Activated CD8-positive, alpha-beta memory T cell treated with anti-CD3 and anti-CD28 coated beads, Interleukin-2, amount 10 ng/mL, durations not matched to agents 7 days and 5 days (primary cell): ENCODE measurements at places on chromosomes 4 and X. TPM values are rescaled to one million over a fixed set of nuclear protein-coding genes. Genes with fewer than 3 reads are reported as not detected.

The CACNA1F gene
- total RNA-seq = 0.19 TPM

The TMEM31 gene
- total RNA-seq = not detected

The C4orf50 gene
- 1.1 TPM for total RNA-seq

The TRAM1L1 gene
- not detected for total RNA-seq

The PF4V1 gene
- total RNA-seq = not detected

The ADH7 gene
- not detected for total RNA-seq

The MAP7D2 gene
- total RNA-seq = 0.40 TPM

The LIMCH1 gene
- total RNA-seq = not detected

The TIGD4 gene
- 0.40 TPM for total RNA-seq

The HHIP gene
- total RNA-seq = not detected

The ARAP2 gene
- 76.1 TPM for total RNA-seq

The XAGE1A gene
- total RNA-seq = not detected

DNA sequence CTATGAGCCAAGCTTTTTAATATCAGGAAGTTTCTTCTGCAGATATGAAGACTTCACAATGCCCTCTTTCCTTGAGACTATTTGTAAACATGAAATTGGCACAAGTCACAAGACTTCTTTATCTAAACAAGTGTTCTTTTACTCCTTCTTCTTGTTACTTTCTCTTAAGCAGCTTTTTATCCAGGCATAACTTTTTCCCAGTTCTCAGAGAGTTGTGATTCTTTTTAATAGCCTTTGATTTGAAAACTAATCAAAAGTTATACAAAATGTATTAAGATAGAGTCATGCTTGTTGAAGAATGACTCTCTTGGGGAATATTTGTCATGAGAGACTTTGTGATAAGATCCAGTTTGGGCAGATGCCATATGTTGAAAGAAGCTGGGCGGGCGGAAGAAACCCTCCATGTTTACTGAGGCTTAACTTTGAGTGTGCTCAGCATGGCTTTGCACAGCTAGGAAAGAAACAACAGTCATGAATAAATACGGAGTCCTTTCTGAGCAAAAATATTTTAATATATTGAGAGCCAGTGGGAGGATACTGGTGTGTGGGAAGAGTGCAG, 39.3 kb downstream of the SYTL5 start:
- no peak for DNase-seq

- DNase-seq = no peak
Measured at GRCh38 chr4:174207367-174207766, 76.1 kb downstream of the FBXO8 start.

GRCh38 chr4:84944947-84945346, 21.5 kb downstream of the WDFY3 start:
- DNase-seq = no peak

- DNase-seq = peak; percentile 31
Measured at GRCh38 chr4:2341911-2342652, 76.4 kb downstream of the ZFYVE28 start.

GRCh38 chrX:151174581-151175282, 1.7 kb upstream of the GPR50 start:
- DNase-seq = no peak

- DNase-seq = peak; percentile 35
Measured at GRCh38 chrX:154383359-154384283, 4.5 kb downstream of the EMD start.

GRCh38 chr4:40046311-40046980, 10.2 kb upstream of the N4BP2 start:
- no peak for DNase-seq

GRCh38 chr4:107094332-107094731, 58.2 kb upstream of the DKK2 start:
- no peak for DNase-seq

DNA sequence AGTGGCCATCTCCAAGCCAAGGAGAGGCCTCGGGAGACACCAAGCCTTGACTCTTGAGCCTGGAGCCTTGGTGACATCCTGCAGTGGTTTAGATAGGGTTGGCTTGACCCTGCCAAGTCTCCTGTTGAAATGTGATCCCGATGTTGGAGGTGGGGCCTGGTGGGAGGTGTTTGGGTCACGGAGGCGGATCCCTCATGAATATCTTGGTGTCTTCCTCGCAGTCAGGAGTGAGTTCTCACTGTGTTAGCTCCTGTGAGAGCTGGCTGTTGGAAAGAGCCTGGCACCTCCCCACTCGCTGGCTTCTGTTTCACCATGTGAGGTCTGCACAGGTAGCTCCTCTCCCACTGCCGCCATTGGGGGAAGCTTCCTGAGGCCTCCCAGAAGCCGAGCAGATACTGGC, 38.8 kb downstream of the ADRA2C start:
- no peak for DNase-seq

DNA sequence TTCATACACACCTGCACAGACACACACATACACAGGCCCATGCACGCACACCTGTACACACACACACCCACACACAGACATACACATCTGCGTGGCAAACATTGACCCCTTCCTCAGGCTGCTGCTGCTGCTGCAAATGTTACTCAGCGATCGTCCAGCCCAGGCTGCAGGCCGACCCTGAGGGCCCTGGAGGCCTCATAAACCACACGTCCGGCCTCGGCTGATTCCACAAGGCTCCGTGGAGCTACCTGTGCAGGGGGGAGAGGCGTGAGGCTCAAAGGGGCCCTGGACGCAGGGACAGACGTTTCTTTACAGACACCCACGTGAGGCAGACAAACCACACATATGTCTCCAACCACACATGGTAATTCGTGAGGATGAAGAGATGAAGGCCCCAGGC, 53.9 kb upstream of the PPP2R3B start:
- no peak for DNase-seq

GRCh38 chr4:95761426-95761825, 78.5 kb upstream of the PDHA2 start:
- no peak for DNase-seq

GRCh38 chr4:41141900-41142299, 72.4 kb downstream of the APBB2 start:
- DNase-seq = no peak

DNA sequence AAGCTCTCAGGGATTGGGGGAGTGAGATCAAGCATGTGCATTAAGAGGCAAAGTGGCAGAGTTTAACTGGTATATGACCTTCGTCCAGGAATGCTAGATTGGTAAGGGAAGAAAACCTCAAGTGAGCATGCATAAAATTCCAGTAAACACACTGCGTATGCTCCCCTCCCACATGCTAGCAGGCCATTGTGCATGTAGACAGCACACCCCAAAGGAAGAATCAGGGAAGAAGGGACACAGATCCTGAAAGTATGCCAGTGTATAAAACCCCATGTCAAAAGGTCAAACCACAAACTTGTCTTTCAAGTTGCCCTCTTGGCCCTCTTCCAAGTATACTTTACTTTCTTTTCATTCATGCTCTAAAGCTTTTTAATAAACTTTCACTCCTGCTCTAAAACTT, 405.2 kb upstream of the CNKSR2 start:
- no peak for DNase-seq
